G401 (cell line): ENCODE measurements at places on chromosomes 4 and X. TPM values are rescaled to one million over a fixed set of nuclear protein-coding genes. Genes with fewer than 3 reads are reported as not detected.

GRCh38 chr4:103074744-103075434 lies 1.7 kb downstream of the SLC9B2 start:
- DNase-seq = no peak

DNA sequence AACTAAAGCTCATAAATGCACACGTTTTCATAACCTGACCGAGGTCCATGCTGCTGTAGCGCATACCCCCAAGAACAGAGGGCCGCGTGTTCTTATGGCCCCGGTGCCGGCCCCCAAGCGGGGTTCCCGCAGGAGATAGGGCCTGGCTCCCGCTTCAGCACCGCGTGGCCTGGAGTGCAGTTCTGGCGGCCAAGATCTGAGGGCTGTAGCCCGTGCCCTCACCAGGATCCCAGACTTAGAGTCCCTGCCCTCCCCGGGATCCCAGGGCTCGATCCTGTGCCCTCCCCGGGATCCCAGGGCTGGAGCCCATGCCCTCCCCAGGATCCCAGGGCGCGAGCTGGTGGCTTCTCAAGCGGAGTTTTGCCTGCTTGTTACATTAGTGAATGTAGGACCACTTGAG lies 1.0 kb upstream of the GRPEL1 start:
- DNase-seq = no peak

DNA sequence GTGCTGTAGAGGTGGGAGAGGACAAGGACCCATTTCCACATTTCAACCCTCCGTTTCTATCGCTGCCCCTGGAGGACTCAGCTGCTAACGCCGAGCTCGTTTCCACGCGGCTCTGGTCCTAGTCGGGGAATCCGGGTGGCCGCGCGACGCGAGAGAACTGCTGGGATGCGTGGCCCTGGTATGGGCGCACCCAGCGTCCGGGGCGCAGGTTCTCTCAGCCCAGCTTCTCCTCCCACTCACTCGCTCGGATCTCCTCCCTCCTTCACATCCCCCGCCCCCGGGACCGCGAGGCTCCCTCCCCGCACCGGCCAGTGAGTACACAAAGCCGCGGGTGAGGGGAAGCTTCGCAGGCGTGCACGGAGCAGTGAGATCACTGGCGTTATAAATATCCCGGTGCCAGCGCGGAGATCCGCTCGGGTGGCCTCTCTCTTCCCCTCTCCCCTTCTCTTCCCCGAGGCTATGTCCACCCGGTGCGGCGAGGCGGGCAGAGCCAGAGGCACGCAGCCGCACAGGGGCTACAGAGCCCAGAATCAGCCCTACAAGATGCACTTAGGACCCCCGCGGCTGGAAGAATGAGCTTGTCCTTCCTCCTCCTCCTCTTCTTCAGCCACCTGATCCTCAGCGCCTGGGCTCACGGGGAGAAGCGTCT lies at the start of gene FGF5:
Gene FGF5, plus strand, starts transcription at position 412 of the 649 bp plus-strand sequence. Its CDS starts 161 bp downstream, at position 573.
- DNase-seq = peak; percentile 96

Gene COX7B2
- not detected in 2 replicates for total RNA-seq

GRCh38 chr4:166512267-166512666 lies 639.2 kb downstream of the TLL1 start:
- DNase-seq = no peak

GRCh38 chrX:109577055-109577454 lies 40.4 kb downstream of the NXT2 start:
- no peak for DNase-seq

GRCh38 chrX:3485727-3486126 lies 139.3 kb upstream of the MXRA5 start:
- DNase-seq = no peak

Gene SNCA
- total RNA-seq = 112 and 125 TPM in 2 replicates

GRCh38 chr4:22191565-22191964 lies 243.0 kb upstream of the KCNIP4 start:
- DNase-seq = no peak

DNA sequence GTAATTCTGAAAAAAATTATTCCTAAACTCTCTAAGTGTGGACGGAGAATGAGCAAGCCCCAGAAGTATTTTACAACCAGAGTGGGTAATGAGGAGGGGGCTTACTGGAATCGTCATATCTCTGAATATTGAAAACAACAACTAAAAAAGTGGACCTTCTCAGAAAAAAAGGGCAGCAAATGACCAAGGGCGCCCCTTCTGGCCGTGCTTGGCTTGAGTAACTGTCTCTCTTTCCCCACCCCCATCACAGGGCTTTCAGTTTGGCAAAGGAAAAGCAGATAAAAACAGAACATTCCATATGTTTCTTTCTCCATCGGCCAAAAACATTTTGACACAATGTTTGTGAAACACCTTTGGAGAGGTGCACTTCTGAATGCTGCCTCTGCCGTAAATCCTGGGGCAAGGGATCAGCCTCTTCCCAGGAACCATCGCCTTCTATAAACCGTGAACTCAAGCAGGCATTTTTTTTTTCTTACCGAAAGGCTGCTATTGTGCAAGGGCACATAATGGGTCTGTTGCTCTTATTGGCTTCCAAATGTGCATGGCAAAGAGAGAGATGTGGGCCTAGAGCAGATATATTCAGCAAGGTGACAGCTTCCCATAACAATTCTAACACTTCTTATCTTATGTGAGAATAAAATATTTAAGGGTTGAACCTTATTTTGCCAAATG lies 115.4 kb downstream of the PARM1 start:
- no peak for DNase-seq

DNA sequence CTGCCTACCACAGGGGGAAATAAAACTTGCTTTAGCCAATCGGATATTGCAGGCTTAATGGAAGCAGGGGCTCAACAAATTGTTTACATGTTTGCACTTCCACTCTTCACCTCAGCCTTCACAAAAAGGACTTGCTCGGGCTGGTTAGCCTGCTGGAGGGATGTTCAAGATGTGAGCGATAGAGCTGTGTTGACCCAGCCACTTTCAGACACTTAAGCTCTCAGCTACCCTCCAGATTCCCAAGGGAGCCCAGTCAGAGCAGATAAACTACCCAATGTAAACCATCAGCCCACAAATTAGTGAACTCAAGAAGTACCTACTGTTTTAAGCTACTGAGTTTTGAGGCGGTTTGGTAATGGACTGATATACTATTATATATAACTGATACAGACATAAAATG lies 508.4 kb upstream of the FTHL17 start:
- no peak for DNase-seq

DNA sequence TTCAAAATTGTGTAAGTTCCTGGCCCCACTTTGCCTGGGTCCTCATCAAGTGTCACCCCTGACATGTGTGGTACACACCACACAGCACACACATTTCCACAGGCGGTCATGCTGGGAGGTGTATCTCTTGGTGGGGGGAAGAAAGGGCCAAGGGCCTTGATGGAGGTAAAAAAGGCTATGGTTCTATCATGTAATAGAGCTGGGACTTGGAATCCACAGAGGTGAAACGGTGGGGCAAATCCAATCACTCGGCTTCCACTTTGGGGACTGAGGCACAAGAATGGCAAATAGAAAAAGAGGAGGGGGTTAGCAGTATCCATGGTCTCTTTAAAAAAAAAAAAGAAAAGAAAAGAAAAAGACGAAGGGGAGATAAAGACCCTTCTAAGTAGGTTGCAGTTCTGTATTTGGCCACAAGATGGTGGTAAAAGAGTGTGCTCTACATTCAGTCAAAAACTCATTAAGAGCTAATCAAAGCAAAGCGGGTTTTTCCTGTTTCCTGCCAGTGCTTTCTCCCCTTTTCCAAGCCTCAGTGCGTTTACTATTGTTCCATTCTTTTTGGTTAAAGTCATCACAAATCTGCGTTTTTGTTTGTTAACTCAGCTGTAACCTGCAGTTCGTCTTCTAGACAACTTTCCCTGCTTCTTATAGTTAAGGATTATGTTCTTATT lies 37.0 kb upstream of the ATP6AP2 start:
- DNase-seq = peak; percentile 56

GRCh38 chr4:141933978-141934377 lies 297.6 kb downstream of the IL15 start:
- no peak for DNase-seq

Gene IL2RG
- total RNA-seq = not detected in 2 replicates

- DNase-seq = no peak
Observed at GRCh38 chrX:7580127-7580526, 262.8 kb upstream of the VCX start.

- DNase-seq = peak; percentile 38
Observed at GRCh38 chr4:21554500-21554899, 394.1 kb downstream of the KCNIP4 start.

Gene HSFX3
- not detected in 2 replicates for total RNA-seq

DNA sequence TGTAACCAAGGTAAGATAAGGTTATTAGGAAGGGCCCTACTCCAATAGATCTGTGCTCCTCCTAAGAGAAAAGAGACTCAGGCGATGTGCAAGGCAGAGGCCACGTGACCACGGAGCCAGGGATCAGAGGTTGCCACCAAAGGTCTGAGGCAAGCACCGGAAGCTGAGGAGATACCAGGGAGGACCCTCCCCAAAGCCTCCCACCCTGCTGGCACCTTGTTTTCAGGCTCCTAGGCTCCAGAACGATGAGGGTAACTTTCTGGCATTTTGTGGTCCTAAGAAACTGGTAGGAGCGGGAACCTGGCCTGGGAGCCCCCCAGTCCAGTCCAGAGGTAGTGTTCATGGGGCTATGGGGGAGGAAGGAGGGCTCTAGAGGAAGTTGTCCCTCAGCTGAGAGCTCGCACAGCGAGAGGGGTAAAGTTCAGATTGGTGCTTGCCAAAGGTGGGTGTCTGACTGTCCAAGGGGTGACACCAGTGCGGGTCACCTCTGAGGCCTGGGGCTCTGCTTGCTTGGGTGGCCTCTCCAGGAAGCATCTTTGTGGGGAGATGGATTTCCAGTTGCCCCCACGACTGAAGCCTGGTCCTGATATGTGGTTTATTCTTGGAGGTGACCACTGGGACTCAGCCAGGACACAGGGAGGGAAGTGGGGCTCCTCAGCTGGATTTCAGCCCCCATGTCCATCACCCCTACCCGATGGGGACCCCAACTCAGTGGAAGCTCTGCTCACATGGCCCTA lies 7.5 kb upstream of the LETM1 start:
- DNase-seq = no peak

- peak; percentile 53 for DNase-seq
Observed at GRCh38 chr4:99324979-99325378, 3.8 kb upstream of the ADH1B start.

DNA sequence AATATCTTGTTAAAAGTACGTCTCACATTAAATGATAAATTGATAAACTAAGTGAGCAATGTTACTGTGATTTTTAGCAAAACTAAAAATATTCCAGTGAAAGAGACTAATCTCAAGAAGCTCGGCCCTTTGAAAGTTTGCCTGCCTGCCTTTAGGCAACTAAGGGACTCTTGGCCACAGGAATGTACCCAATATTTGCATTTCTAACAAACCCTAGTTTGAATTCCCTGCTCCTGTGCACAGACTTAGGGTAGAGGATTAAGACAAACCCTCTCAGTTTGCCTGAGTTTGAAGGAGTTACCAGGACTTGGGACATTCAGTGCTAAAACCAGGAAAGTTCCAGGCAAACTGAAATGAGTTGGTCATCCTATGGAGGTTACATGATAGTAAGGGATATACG lies 157.1 kb downstream of the SCFD2 start:
- no peak for DNase-seq

Gene TBC1D19
- total RNA-seq = 7.6 and 12.9 TPM in 2 replicates

Gene AFM
- not detected in 2 replicates for total RNA-seq

GRCh38 chrX:127037159-127037558 lies 217.6 kb downstream of the PRR32 start:
- no peak for DNase-seq

DNA sequence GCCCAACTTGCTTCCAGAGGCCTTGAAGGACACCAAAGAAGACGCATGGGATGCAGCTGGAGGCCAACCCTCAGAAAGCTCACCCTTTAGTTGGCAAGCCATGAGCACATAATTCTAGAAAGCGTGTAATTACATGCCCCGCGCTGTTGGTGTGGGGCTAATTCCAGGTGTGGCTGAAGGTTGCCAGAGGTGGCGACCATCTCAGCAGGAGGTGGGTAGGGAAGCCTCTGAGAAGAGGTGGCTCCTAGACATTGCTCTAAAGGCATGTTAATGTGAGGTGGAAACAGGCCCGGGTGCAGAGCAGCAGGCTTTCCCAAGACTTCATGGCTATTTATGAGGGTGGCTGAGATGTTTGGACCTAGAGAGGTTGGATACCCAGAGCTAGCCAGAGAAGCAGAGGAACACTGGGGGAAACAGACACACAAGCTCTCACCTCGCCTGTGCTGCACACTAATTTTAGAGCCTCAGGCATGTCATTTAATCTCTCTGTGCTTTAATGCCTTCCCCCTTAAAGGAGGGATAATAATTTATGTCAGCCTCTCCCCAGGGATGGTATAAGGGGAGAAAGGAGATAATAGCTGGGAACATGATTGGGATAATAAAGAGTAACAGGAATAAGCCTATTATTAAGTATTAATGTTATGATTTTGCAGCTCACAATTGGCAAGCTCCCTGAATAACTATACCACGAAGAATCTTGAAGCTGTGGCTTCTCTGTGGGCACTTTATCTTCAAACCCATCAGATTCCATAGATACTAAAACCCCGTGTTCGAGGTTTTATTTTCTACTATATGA lies 60.0 kb upstream of the HELT start:
- DNase-seq = no peak

Gene FAM241A
- 0.12 and 0.37 TPM in 2 replicates for total RNA-seq

DNA sequence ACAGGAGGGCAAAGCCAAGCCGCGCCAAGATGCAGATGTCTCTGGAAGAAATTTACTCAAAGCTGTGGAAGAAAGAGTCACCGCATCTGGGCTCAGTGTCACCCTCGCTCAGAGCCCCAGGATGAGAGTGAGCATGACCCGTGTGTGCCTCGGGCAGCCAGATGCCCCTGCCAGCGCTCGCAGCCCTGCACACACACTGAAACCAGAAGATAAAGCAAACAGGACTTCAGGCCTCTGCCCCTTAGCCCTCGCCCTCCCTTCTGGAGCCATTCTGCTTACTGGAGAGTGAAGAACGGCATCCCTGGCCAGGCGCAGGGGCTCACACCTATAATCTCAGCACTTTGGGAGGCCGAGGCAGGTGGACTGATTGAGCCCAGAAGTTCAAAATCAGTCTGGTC lies 103.0 kb downstream of the IRF2 start:
- no peak for DNase-seq

DNA sequence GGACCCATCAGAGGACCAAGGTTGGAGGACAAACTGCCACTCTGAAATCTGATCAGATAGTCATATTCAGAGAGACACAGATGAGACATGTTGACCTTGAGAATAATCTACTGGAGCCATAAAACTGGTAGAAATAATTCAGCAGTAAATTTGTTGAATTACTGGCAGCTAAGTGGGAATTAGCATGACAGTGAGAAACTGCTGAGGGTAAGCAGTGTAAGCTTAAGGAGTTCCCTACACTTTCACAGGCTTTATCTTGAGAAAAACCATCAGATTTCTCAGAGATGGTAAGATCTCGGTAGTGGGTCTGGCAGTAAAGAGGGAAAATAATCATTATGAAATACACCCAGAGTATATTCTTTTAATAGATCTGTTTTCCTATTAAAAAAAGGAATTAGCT lies 213.7 kb downstream of the TECRL start:
- DNase-seq = no peak

DNA sequence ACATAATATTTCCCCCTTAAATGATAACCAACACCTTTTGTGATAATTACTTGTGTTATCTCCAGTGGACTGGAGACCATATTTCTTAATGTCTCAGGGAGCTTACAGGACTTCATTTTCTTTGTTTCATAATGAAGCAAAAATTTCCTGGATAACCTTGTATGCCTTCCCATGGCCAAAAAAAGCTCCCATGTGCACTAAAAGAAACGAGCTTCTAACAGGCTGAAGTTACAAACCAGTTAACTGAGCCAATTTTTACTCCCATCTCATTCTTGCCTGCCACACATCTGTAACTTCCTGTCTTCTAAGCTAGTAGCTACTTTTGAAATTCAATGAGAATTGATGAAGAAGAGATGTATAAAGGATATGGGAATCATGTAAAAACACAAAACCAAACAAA lies 32.8 kb downstream of the GATB start:
- DNase-seq = no peak

- DNase-seq = no peak
Observed at GRCh38 chr4:184616633-184617551, 32.4 kb downstream of the CASP3 start.

Gene FMR1NB
- total RNA-seq = not detected in 2 replicates
